ENCODE measurements at places on chromosomes 12 and 14. TPM values are rescaled to one million over a fixed set of nuclear protein-coding genes. Genes with fewer than 3 reads are reported as not detected.

The SYT10 gene
- total RNA-seq, result 1.2 TPM

The ATP2A2 gene
- total RNA-seq, result 167 TPM

The KCNH3 gene
- total RNA-seq, result 29.2 TPM

The CLEC4C gene
- not detected for total RNA-seq

The C12orf54 gene
- total RNA-seq, result not detected

The CYP27B1 gene
- total RNA-seq, result 2.0 TPM

The RNASE1 gene
- total RNA-seq, result 4.5 TPM

Data from progenitor cell of endocrine pancreas (in vitro differentiated cells).